ENCODE measurements at places on chromosomes 2 and 18.

DNA sequence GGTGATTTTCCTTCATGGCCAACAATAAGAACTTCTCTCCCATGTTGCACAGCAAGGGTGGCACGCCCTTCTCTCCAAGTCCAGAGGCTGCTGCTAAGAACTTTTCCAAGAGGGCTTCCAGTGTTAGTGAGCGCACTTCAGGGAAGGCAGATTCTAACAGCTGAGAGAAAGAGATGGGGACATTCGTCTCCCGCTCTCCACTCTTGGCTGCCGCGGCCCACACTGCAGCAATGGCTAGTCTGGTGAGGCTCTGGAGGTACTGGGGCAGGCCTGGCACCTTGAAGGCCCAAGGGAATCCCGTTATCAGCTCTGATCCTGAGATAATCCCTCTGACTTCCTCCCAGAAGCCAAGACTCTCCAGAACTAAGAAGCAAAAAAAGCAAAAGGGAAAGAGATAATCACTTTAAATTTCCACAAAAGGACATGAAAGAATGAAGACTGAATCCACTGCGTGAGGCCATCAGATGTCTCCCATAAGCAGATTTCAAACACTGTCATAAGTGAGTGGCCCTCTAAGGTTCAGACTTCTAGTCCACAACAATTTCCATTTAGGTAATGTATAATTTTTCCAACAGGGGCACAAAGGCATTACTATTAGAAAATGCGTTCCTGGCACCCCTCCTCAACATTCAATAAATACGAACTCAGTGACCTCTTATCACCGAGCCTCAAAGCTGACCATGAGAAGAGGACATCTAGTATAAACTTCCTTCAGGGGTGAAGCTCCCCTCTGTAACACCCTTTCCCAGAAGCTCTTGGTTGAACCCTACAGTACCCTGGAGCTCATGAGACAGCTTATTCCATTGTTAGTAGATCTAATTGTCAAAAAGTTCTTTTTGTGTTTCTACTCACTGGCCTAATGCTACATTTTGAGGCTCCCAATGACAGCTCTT lies 66.7 kb upstream of the ZFP36L2 start:
- no peak for DNase-seq

- no peak for DNase-seq
Measured at GRCh38 chr2:200616193-200616592, 30.4 kb downstream of the AOX1 start.

GRCh38 chr2:215874418-215874817 lies 138.9 kb downstream of the MREG start:
- DNase-seq: no peak

- DNase-seq: no peak
Measured at GRCh38 chr2:102137138-102137537, 5.4 kb upstream of the IL1R1 start.

- DNase-seq: no peak
Measured at GRCh38 chr2:103784261-103784660, 1022.4 kb downstream of the TMEM182 start.

GRCh38 chr2:60577682-60578283 lies 24.3 kb upstream of the BCL11A start:
- DNase-seq: no peak

GRCh38 chr18:35045806-35046205 lies 4.6 kb downstream of the MAPRE2 start:
- DNase-seq: no peak

DNA sequence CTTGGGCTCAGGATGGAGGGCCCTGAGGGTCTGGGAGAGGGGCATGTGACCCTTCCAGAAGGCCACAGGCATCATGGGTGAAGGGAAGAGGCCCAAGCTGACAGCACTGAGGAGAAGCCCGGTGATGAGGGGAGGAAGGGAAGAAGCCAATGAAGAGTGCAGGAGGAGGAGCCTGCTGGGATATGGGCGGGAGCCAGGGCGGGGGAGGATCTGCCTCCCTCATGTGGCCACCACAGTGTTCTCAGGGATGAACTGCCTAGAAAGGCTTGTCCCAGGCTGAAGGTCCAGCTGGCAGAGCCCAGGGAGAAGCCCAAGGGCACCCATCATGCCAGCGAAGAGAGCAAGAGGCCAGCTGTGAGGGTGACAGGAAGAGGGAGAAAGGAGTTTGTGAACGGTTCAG lies 24.6 kb upstream of the PLB1 start:
- DNase-seq: no peak

DNA sequence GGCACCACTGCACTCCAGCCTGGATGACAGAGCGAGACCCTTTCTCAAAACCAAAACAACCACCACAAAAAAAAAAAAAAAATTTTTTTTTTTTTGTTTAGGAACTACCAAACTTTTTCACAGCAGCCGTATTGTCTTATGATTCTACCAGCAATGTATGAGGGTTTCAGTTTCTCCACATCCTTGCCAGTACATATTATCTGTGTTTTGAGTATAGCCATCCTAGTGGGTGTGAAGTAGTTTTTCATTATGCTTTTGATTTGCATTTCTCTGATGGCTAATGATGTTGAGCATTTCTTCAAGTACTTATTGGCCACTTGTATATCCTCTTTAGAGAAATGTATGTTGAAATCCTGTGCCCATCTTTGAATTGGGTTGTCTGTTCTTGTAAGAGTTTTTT lies 51.7 kb downstream of the COX7A2L start:
- no peak for DNase-seq

- no peak for DNase-seq
Measured at GRCh38 chr2:172734711-172735581, 699 bp upstream of the RAPGEF4 start.

GRCh38 chr18:54386043-54386442 lies 28.3 kb downstream of the C18orf54 start:
- DNase-seq: no peak

GRCh38 chr2:23803965-23804542 lies 122.9 kb downstream of the ATAD2B start:
- no peak for DNase-seq

GRCh38 chr2:240912878-240913809 lies 7.0 kb downstream of the CROCC2 start:
- DNase-seq: no peak

DNA sequence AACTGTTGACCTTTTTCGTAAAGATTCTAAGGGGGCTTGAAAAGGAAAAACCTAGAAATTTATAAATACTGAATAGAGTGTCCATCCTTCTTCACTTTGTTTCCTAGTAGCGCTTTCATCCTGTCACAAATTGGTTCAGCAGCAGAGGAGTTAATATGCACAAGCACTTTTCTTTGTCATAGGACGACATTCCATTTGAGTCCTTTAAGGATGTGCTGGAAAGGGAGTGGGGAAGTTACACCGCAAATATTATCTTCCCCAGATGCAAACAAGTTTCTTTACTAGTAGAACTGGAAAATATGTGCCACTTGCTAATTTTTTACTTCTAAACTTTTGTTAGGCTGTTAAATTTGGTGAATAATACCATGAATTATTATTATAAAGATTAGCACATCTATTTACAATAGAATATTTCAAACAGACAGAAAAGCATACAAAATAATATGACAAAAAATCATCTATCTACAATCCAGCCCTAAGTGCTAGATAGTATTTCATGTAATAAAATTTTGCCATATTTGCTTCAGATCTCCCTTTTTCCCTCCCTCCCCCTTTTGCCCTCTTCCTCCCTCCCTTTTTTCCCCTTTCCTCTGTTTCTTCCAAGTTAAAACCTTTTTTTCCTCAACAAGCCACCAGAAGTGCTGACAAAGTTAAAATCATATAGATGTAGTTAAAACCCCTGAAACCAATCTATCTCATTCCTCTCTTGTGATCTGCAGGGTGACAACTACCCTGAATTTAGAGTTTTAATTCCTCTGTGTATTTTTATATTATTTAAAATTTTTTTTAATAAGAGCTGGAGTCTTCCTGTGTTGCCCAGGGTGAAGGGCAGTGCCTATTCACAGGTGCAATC lies 50.5 kb upstream of the MAP4K3 start:
- DNase-seq: no peak

GRCh38 chr18:74541703-74542555 lies 7.6 kb downstream of the CNDP1 start:
- DNase-seq: no peak

DNA sequence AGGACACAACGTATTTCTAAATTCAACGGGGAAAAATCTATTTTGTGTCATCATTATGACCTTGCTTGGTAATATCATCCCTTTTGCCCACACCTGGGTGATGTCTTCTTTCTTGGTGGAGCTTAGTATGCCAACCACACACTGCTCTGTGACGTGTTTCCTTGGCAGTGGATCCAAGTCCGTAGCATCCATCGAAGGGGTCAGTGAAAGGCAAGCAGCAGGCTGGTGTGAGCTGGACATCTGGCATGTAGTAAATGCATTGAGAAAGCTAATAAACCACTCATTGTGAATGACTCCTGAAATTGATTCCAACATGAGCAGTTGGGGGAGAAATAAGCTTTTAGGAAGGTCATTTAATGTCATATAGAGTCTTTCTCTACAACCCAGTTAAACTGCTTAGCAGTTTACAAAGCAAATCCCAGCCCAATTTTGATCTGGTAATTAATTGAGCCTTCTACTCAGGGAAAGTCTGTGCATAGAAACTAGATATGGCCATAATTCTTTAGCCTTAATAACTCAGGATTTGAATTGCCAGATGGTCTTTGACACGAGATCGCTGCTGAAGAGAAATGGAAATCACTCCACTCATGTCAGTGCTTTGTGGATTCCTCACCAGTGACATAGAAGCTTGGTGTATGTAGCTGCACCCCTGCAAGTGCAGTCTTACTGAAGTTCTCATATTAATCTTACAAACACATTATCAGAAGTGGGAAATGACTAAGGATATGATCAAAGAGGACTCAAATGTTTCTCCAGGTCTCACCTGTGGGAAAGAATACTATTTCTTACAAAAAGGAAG lies 494.8 kb downstream of the CMPK2 start:
- DNase-seq: no peak

- DNase-seq: no peak
Measured at GRCh38 chr2:152393377-152393776, 58.4 kb downstream of the FMNL2 start.

- DNase-seq: no peak
Measured at GRCh38 chr18:59767732-59768131, 70.5 kb upstream of the CCBE1 start.

GRCh38 chr2:176461098-176461808 lies 192.0 kb downstream of the MTX2 start:
- DNase-seq: no peak

DNA sequence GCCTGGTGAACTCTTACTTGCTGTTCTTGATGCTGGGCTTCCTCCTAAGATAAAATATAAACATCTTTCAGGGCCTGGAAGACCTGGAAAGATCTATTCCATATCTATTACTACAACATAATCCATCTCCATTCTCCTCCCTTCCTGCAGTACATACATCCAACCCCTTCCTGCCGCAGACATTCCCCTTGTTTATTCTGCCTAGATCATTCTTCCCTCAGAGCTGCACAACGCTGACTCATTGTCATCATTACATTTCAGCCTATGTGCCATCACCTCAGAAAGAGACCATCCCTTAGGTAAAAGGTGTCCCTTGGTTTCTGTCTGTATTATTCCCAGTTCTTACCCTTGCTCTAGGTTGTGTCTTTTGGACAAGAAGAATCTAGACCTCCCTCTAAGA lies 2.5 kb upstream of the CDH7 start:
- no peak for DNase-seq

GRCh38 chr18:44789710-44790109 lies 109.0 kb downstream of the SETBP1 start:
- no peak for DNase-seq

DNA sequence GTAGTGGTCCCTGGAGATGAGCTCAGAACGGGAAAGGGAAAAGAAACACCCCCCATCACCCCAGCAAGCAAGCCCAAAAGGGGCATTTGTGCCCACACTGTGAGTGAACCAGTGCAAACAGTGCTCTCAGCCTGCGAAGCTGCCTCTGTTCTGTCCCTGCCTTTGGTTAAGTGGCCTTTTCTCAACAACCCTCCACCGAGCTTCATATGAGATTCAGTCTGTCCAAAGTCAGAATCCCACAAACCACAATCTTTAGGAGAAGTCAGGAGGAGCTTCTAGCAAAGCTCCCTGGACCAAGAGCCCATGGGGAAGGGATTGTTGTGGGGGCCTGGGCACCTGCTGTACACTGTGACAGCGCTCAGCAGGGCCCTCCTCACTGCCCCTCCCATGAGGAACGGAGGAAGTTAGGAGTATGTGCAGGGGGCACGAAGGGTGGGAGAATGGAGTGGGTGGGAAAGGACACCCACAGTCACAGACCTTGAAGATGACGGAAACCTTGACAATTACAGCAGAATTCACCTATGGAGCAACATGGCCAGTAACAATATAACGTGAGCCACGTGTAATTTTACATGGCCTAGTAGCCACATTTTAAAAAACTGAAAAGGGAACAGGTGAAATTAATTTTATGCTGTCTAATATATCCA lies 119.5 kb downstream of the SMAD7 start:
- peak; percentile 11 for DNase-seq

DNA sequence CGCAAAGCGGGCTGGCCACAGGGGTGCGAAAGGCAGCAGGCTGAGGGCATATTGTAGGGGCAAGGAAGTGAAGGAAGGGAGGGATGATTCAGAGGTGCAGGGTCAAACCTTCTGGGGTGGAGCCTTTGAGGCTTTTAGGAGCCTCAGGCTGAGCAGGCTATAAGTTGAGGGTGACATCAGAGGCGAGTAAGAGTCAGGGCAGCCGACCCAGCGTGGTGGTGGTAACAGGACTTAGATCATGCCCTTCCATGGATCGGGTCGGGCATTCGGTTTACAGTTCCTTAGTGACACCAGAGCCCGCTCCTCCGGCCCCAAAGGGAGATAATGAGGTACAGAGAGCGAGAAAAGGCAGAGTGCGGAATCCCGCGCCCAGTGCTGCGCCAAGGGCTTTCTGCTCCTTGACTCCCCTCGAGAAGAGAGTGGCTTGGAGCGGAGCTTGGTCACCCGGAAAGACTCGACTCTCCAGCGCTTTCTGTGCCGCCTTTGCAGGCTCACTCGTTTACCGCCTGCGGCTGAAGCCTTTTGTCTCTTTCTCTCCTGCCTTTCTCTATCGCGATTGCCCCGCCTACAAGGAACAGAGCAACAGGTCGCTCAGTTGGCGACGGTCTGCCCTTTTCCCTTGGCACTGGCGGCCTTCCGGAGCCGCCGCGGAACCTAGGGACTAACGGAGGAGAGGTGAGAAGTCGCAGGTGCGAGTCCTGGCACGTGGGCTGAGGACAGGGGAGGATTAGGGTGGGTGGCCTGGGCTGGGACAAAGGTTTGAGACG lies 720 bp downstream of the LBX2 start:
- no peak for DNase-seq

GRCh38 chr18:23998018-23998417 lies 16.5 kb upstream of the TTC39C start:
- DNase-seq: no peak

- no peak for DNase-seq
Measured at GRCh38 chr2:2519381-2519780, 188.3 kb upstream of the MYT1L start.

DNA sequence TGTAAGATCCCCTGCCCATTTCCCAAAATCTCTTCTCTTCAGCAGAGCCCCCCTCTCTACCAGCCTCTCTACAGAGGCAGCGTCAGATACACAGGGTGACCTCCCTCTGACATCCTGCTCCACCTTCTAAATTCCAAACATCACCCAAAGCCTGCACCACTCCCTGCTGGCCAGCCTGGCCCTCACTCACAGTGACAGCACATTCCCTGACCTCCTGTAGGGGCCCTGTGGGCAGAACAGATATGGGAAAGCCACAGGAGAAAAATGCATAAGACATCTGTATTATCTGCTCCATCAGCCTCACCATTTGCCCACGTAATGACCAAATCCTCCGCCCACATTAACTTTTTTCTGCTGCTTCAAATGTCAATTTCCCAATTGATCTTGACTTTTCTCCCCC lies 40.6 kb downstream of the TRABD2A start:
- DNase-seq: no peak

GRCh38 chr18:59492756-59493421 lies 133.8 kb upstream of the LMAN1 start:
- DNase-seq: no peak

Data from activated CD8-positive, alpha-beta memory T cell treated with anti-CD3 and anti-CD28 coated beads, Interleukin-2, amount 50 U/mL, for 4 hours (primary cell).